ENCODE measurements at places on chromosomes 2 and 18. TPM values are rescaled to one million over a fixed set of nuclear protein-coding genes. Genes with fewer than 3 reads are reported as not detected.

DNA sequence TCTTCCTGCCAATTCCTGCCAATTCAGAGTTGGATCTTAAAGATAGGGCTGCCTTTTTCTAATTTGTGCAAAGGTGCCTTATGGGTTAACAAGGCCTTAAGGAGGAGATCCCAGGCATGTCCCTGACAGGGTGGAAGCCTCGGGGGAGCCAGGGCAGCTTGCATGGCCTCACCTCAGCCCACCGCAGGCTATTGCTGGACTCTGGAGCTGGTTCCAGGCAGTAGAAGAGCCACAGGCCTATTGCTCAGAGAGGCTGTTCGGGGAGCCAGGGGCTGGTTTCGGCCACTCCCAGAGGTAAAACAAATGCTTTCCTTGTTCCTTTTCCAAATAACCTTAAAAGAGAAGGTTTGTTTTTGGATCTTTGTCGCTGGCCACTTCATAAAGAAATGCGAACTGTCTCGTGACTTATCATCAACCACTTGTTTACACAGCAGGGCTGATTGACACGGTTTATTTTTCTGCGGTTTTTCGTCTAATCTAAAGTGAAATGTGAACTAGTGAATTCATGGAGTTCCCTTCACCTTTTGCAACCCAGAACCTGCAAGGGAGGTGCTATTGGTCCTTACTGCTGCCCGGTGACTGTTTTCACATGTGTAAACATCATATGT is 108.6 kb downstream of the APOB start:
- DNase-seq: no peak

DNA sequence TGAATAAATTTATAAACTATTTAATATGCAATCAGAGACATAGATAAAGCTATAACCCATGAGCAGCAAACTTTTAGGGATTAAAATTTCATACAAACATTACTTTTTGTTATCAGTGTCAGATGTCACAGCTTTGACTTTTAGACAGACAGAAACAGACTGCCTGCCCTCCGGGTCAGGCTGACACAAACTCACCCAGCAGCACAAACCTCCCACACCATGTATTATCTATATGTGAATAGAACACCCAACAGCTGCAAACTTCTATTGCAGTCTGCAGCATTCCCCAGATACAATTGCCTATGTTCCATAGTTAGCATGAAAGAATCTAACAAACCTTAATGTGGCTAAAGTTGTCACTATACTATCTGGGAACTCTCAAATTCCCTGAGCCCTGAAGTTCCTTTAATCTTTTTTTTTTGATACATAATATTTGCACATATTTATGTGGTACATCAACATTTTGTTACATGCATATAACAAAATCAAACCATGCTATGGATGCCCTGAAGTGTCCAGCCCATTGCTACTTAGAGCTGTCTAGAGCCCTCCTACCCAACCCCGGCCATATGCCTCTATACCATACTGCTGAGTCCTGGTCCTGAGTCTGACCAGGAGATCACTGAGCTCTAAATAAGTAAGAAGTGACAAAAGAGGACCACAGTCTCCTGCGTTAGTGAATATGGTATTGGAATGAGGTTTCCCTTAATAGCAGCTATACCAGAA is 214.4 kb downstream of the ZNF385B start:
- no peak for DNase-seq

- DNase-seq: no peak
Observed at GRCh38 chr18:62088156-62088555, 98.7 kb downstream of the PIGN start.

- no peak for DNase-seq
Observed at GRCh38 chr2:173410579-173410978, 55.9 kb downstream of the CDCA7 start.

DNA sequence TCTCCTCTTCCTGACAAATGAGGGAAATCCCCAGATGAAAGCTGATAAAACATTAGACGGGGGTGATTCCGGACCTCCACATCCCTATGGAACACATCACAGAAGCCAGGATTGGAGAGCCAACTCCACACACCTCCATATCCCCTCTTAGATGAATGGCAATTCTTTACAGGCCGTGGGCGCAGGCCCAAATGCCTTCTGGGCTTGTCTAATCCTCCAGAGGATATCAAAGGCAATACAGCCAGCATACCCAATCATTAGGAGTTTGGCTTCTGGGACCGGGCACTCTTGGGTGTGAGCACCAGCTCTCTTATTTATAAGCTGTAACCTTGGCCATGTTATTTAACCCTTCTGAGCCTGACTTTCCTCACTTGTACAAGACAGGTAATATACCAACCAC is 15.0 kb upstream of the CYP1B1 start:
- DNase-seq: no peak

GRCh38 chr2:204315236-204315662 is 230.0 kb upstream of the PARD3B start:
- no peak for DNase-seq

- no peak for DNase-seq
Observed at GRCh38 chr2:219289537-219290361, 10.6 kb downstream of the DNAJB2 start.

GRCh38 chr18:79631096-79631507 is 48.5 kb upstream of the CTDP1 start:
- DNase-seq: no peak

- peak; percentile 34 for DNase-seq
Observed at GRCh38 chr2:3488855-3489763, 30.2 kb downstream of the ADI1 start.

DNA sequence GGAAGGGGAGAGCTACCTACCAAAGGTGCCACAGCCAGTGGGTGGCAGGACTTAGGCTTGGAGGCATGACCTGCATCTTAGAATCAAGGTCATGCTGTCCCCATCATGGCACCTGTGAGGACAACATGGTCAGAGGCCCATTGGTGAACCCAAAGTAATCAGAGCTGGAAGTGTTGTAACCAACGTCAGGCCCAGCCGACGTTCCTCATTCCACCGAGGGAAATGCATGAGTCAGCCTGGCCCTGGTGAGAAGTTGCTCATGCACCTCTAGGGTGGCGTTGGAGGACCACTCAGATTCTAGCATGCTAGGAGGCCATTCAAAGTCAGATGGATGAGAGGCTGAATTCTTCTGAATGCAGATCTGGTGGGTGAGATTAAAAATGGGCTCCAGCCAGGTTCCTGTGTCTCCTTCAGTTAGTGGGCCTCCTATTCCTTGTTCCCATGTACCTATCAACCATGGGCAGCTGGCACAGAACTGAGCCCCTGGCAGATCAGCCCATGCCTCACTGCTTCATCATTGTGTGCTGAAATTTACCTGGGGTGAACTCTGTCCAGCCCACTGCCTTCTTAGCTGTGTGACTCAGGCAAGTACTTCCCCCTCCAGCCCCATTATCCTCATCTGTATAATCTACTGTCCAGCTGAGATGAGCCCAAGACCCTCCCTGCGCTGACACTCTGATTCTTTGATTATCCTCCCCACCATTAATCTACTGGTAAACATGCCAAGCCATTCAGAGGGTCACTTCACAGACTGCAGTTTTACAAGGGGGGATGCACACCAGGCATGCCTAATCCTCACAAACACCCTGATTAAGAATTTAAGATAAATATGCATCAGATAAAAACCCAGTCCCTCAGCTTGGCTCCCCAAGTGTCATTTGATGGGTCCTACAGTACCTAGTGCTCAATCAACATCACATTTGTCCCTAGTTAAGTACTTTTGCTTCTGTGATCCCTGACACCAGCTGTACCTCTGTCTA is 14.0 kb downstream of the SLC14A2 start:
- no peak for DNase-seq

- peak; percentile 27 for DNase-seq
Observed at GRCh38 chr2:127528487-127528886, 2.2 kb upstream of the IWS1 start.

DNA sequence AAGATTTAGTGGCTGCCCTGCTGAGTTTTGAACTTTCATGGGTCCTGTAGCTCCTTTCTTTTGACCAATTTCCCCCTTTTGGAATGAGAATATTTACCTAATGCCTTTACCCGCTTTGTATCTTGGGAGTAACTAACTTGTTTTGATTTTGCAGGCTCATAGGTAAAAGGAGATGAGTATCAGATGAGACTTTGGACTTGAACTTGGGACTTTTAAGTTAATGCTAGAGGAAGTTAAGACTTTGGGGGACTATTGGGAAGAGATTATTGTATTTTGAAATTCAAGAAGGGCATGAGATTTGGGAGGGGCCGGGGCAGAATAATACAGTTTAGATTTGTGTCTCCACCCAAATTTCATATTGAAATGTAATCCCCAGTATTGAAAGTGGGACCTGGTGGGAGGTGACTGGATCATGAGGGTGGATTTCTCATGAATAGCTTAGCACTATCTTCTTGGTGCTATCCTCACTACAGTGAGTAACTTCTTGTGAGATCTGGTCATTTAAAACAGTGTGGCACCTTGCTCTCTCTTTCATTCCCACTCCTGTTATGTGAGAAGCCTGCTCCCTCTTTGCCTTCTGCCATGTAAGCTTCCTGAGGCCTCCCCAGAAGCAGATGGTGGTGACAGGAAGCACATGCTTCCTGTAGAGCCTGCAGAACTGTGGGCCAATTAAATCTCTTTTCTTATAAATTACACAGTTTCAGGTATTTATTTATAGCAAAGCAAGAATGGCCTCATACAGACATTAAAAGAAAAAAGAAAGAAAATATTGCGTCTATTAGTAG is 6.1 kb downstream of the ADI1 start:
- no peak for DNase-seq

GRCh38 chr18:49151482-49151881 is 200.7 kb upstream of the SMAD7 start:
- DNase-seq: no peak

DNA sequence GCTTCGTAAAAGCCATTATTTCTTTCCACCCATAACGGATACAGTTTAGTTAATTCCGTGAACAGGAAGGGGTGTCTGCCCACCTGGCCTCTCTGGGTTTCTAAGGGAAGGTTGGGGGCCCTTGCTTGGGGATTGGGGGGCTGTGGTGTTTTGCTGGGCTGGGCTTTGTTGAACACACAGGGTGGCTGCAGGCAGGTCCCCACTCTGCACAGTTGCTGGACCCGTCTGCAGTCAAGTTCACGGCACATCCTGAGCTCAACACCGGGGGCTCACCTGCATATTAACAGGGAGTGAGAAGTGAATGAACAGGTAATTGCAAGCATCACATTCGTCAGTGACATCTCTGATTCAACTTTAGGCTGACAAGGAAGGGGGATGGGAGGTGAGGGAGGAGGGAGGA is 109.0 kb downstream of the ZNF516 start:
- DNase-seq: no peak

DNA sequence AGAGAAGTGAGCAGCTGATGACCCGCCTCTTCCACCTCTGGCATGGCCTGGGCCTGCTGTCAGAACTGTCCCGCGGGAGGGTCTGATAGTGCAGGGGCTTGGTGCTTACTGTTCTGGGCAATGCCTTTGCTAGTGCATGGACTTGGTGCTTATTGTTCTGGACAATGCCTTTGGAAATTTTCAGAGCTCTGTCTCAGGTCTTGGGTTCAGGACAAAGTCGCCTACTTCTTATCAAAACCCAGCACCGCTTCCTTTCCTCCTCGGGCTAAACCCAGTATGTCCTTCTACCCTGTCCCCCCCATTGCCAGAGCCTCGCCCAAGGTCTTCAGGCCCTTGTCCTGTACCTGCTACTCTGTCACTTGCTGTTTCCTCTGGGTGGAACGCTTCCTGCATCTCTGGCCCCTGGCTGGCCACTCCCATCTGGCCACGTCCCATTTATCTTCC is 149.6 kb downstream of the ACKR3 start:
- DNase-seq: no peak

DNA sequence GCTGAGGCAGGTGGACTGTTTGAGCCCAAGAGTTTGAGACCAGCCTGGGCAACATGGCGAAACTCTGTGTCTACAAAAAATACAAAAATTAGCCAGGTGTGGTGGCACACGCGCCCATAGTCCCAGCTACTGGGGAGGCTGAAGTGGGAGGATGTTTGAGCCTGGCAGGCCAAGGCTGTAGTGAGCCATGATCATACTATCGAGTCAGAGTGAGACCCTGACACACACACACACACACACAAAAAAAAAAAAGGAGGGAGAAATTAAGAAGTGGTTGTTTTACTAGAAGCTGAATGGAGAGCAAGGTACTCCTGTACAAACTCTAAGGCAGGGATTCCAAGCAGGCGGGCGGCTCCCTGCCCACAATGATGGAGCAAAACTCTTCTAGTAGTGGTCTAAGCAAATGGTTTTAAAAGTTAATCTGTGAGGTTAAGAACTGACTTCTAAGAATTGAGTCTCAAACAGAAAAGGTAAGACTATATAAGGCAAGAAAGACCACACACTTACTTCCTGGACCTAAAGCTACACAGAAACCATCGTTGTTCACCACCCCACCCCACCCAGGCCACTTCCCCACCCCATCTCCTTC is 2.6 kb downstream of the ANKRD44 start:
- DNase-seq: peak; percentile 48

DNA sequence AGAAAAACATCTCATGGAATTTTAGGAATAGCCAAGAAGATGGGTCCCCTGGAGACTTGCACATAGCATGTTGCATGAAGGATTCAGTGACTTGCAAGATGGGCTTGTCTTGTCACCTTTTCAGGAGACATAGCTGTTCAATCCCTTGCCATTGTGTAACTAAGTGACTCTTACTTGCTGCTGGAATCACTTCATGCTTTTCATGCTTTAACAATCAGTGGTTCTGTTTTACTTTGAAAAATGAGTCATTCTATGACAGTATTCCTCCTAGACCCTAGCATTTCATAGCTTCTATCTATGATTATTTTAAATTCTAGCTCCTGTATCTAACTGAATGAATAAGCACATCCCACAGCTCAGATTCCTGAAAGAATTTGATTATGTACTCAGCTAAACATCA is 2.8 kb downstream of the KYNU start:
- no peak for DNase-seq

DNA sequence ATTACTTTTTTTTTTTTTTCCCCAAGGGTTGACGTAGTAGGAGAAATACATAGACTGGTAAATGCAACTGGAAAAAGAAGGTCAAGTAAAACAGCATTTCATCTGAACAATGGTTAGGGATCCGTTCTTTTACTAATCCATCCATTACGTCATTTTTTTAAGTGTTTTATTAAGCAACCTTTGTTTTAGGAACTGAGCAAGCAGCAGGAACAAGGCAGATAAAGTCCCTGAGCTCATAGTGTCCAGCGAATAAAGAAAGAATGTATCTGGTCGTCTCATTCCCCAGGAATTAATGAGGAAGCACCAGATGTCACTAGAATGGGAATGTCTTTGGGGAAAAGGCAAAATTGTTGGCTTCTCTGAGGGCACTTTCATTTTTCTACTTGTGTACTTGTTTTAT is 842.4 kb downstream of the TDRD15 start:
- no peak for DNase-seq

Gene NT5DC4
- total RNA-seq: not detected

Gene ACADL
- total RNA-seq: not detected

Gene PSMA8
- total RNA-seq: 0.37 TPM

Gene FIGN
- not detected for total RNA-seq
